ENCODE measurements at places on chromosomes 16 and 17. TPM values are rescaled to one million over a fixed set of nuclear protein-coding genes. Genes with fewer than 3 reads are reported as not detected.
A peak's percentile ranks its signal among the peaks of the same experiment; 100 is the strongest.

Gene ZDHHC1
- total RNA-seq, result 8.4 TPM

Gene SULT1A1
- total RNA-seq, result 4.3 TPM

Gene CTF1
- 3.8 TPM for total RNA-seq

Gene GDPD3
- 2.2 TPM for total RNA-seq

Gene PLLP
- total RNA-seq, result 9.7 TPM

Gene RNF157
- total RNA-seq, result 7.1 TPM

Gene HOXB13
- total RNA-seq, result not detected

- no peak overlapping the region for H3K4me3 ChIP-seq
- H3K4me1 ChIP-seq, result no peaks in the 10 kb centered on the region
- H3K36me3 ChIP-seq, result no peaks in the 10 kb centered on the region
- peaks cover 27% of the 10 kb centered on the region for H3K27me3 ChIP-seq
These were observed 129.9 kb downstream of the TMEM132E start for GRCh38 chr17:34709158-34709754.

GRCh38 chr17:9982159-9982558 is 77.1 kb upstream of the RCVRN start:
- no peak overlapping the region for H3K4me3 ChIP-seq
- peak; percentile 91 for DNase-seq
- H3K27me3 ChIP-seq, result no peaks in the 10 kb centered on the region
- H3K27ac ChIP-seq, result no peak overlapping the region
- H3K36me3 ChIP-seq, result no peaks in the 10 kb centered on the region
- H3K4me1 ChIP-seq, result no peaks in the 10 kb centered on the region

DNA sequence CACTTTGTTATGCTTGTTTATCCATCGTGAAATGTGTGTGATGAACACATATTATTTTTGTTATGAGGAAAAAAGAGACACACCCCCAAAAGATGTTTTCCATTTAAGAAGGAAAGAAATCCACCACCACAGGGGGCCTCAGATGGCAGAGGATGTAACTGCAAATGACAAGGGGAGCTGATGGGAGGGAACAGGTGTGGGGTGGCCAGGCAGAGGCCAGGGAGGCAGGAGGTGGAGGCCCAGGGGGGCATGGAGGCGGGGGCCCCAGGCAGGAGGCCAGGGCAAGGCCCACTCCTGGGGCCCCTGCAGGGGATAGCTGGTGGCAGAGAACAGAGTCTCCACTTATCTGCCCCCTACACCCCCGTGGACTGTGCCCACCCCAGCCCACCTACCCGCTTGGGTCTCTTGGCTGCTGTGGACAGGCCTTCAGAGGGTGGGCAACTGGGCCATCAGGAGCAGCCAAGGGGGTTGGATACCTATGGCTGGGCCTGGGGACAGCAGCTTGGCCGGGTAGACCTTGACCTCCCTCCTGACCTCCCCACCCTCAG is 28.0 kb downstream of the PPL start:
- no peaks in the 10 kb centered on the region for H3K36me3 ChIP-seq
- no peak overlapping the region for H3K27ac ChIP-seq
- peaks cover 8% of the 10 kb centered on the region for H3K4me1 ChIP-seq
- H3K4me3 ChIP-seq, result no peak overlapping the region

DNA sequence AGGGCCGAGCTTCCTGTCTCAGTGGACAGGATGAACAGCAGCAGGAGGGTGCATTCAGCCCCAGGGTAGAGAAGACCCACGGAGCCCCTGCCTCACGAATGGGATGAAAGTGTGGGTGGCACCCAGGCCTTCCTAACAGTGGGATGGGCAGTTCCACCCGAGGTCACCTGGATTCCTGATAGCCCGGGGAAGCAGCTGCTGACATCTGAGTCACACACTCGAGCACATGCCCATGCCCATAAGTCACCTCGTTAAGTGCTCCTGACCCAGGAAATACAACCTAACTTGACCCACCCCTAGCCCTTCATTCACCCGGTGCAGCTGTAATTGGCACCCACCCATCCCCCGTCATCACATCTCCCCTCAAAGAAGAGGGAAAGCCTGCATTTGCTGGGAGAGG is 85.3 kb upstream of the FOXF1 start:
- no peak for DNase-seq
- no peak overlapping the region for H3K4me3 ChIP-seq
- peaks cover 5% of the 10 kb centered on the region for H3K4me1 ChIP-seq
- no peaks in the 10 kb centered on the region for H3K36me3 ChIP-seq
- no peaks in the 10 kb centered on the region for H3K27me3 ChIP-seq
- H3K27ac ChIP-seq, result no peak overlapping the region

DNA sequence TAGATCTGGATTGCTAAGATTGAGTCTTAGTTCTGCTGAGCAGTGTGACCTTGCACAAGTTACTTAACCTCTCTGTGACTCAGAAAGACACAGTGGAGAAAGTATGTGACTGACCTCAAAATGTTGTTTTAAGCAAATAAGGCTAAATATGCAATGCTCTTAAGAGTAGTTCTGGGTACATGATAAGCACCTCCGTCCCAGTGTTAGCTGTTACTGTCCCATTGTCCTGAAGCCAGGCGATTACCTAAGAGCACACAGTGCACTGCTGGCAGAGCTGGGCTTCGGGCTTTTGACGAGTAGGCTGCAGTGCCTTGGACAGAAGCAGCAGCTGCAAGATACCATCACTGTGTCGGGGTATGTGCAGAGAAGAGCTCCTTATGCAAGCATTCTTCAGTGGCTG is 32.7 kb upstream of the FOXF1 start:
- no peaks in the 10 kb centered on the region for H3K36me3 ChIP-seq
- H3K4me1 ChIP-seq, result no peaks in the 10 kb centered on the region

- H3K4me1 ChIP-seq, result no peaks in the 10 kb centered on the region
- DNase-seq, result no peak
- no peaks in the 10 kb centered on the region for H3K36me3 ChIP-seq
- no peaks in the 10 kb centered on the region for H3K27me3 ChIP-seq
These were observed 85.6 kb upstream of the CDC42EP4 start for GRCh38 chr17:73397278-73397826.

- no peaks in the 10 kb centered on the region for H3K36me3 ChIP-seq
- no peaks in the 10 kb centered on the region for H3K4me1 ChIP-seq
- H3K27me3 ChIP-seq, result peaks cover 11% of the 10 kb centered on the region
- H3K4me3 ChIP-seq, result no peak overlapping the region
- no peak for DNase-seq
These were observed 8.9 kb upstream of the PMP22 start for GRCh38 chr17:15274017-15274416.

- peaks cover 10% of the 10 kb centered on the region for H3K4me1 ChIP-seq
- no peak for DNase-seq
- no peaks in the 10 kb centered on the region for H3K27me3 ChIP-seq
- no peak overlapping the region for H3K27ac ChIP-seq
- no peaks in the 10 kb centered on the region for H3K36me3 ChIP-seq
These were observed 92.4 kb downstream of the RGS9 start for GRCh38 chr17:65229621-65229995.

DNA sequence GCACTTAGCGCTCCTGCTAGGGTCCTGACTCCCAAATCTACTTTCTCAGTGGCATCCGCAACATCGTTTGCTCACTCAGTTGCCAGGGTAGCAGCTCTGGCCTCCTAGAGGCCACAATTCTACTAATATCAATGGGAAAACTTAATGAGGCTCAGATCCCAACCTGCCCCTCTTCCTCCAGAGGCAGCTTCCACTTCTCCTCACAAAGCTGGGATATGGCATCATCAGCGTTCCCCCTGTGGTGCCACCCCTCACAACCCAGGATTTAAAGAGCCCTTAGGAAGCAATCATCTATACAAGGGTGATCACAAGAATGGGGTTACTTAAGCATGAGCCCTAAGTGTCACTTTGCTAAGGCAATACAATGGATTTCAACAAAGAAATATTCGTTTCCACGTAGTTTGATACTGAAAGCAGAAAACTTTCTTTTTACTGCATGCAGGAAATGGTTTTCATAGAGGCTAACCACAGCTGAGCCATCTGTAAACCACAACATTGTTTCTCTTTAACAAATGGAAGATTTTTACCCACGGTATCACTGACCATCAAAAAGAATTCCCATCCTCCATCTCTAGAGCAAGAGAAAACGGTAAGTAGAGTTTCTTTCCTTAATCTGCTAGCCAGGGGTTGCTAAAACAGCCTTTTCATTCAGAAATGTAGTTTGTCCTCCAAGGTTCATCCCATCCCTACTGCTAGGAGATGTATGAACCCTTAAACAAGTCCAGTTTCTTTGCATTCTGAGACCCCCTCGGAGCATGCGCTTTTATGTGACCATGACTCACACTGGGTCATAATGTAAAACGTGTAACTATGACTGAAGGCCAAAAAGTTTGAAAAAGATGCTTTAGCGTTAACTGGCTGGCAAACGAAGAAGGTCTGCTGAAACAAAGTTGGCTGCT is 68.3 kb upstream of the BCAR1 start:
- no peaks in the 10 kb centered on the region for H3K4me1 ChIP-seq
- H3K36me3 ChIP-seq, result peaks cover 3% of the 10 kb centered on the region
- peak overlapping the region; percentile 73 for H3K27ac ChIP-seq
- no peak for DNase-seq
- no peaks in the 10 kb centered on the region for H3K27me3 ChIP-seq

- DNase-seq, result peak; percentile 19
- peaks cover 13% of the 10 kb centered on the region for H3K4me1 ChIP-seq
- no peaks in the 10 kb centered on the region for H3K36me3 ChIP-seq
- H3K4me3 ChIP-seq, result no peak overlapping the region
- H3K27me3 ChIP-seq, result no peaks in the 10 kb centered on the region
These were observed 30.7 kb upstream of the PIK3R6 start for GRCh38 chr17:8898126-8898525.

GRCh38 chr16:19506965-19507364 is 14.9 kb downstream of the GDE1 start:
- no peaks in the 10 kb centered on the region for H3K27me3 ChIP-seq
- H3K27ac ChIP-seq, result no peak overlapping the region
- no peak overlapping the region for H3K4me3 ChIP-seq

DNA sequence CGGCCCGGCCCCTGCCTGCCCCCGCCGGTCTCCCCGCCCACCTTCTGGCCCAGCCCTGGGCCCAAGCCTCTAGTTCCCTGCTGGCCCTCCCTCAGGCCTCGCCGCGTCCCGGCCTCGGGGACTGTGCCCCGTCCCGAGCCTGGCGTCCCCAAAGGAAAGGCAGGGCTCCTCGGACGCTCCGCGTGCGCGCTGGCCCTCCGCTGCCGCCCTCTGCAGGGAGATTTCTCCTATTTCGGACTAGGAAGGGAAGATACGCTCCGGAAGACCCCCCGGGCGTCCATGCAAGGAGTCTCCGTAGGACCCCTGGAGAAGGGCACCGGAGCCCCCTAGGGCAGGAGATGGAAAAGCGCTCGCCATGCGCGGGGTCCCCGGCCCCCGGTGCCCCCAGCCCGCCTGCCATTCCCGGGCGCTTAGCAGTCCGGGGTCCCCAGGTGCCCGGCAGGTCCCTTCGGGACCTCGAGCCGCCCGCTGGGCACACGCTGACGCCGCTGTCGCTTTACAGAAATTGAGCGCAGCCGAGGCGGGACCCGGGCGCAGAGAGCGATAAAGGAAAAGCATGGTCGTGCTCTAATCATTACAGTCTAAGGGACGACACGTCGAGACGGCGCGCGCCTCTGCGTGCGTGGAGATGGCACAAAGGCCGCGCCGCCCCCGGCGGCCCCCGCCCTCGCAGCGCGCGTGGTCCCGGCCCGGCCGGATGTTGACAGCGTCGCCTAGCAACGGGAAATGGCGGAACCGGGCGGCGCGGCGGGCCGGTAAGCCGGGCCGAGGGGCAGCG is at the start of gene CCDC40:
Gene CCDC40 (plus strand): TSS at position 706 of the 778 bp plus-strand sequence. CDS start 21 bp downstream, at position 727.
- peak within 1 kb of the TSS; percentile 99 for H3K27ac ChIP-seq
- peak; percentile 97 for DNase-seq
- H3K4me3 ChIP-seq, result peak within 1 kb of the TSS; percentile 95

GRCh38 chr17:57806167-57806830 is 43.5 kb downstream of the MRPS23 start:
- DNase-seq, result peak; percentile 26
- H3K27me3 ChIP-seq, result no peaks in the 10 kb centered on the region
- H3K4me1 ChIP-seq, result no peaks in the 10 kb centered on the region
- H3K4me3 ChIP-seq, result no peak overlapping the region
- H3K36me3 ChIP-seq, result no peaks in the 10 kb centered on the region
- H3K27ac ChIP-seq, result peak overlapping the region; percentile 44
